ENCODE measurements at places on chromosomes 7 and 10.
A peak's percentile ranks its signal among the peaks of the same experiment; 100 is the strongest.

DNA sequence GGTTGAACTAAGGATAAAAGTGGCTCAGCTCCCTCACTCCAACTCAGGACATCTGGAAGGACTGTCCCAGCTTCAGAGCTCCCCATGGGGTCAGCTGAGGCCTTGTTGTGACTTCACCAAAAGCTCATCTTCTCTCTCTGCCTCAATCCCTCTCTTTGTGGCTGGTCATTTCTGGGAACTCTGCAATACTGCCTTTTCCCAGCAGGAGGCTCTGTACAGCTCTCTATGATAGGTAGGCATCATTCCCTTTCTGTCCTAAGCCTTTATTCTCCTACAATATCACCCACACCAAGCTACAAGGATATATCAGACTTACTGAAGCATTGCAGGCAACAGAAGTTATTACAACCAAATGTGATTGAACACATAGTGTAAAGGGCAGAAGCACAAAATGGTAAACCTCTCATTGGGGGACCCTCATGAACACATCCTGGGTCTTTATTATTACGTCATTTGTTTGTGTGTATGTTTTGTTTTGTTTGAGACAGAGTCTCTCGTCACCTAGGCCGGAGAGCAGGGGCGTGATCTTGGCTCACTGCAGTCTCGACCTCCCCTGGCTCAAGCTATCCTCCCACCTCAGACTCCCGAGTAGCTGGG, 36.7 kb upstream of the PRPS1L1 start:
- DNase-seq, result no peak

- DNase-seq, result no peak
Measured at GRCh38 chr7:42192851-42193461, 44.1 kb downstream of the GLI3 start.

GRCh38 chr10:60009710-60010383, 103.5 kb upstream of the CCDC6 start:
- no peak for DNase-seq

- DNase-seq, result no peak
Measured at GRCh38 chr7:2381227-2381626, 22.2 kb upstream of the CHST12 start.

DNA sequence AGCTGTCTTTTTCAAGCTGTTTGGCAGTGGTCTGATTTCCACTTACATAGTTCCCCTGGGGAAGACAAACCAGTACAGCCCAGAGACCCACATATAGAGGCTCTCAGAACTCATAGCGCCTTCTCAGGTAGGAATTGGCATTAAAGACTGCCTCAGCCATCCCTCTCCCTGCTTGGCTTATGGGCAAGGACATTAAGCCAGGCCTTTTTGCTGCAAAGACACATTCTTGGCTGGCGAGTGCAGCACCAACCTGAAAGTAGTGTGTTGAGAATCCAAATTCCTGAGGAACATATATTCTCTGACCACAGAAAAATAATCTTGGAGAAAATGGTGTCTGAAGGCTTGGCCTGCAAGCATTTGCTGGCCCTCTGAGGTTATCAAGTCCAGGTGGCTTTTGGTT, 39.2 kb upstream of the HPS1 start:
- no peak for DNase-seq

DNA sequence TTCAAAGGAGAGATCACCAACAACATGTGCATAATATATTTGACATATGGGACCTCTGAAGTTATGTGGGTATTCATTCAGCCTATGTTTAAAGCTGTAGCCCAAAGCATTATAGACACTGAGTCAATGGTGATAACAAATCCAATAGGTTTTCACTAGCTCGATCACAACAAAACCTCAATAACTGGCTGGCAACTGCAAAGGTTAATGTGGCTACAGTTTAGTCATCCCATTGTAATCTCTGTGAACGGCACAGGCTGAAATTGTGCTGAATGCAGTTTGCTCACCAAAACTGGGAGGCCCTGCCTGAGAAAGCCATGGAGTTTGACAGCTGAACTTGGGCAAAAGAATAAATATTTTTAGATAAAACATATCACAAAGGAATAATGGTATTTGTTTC, 152.4 kb upstream of the ADO start:
- DNase-seq, result no peak

DNA sequence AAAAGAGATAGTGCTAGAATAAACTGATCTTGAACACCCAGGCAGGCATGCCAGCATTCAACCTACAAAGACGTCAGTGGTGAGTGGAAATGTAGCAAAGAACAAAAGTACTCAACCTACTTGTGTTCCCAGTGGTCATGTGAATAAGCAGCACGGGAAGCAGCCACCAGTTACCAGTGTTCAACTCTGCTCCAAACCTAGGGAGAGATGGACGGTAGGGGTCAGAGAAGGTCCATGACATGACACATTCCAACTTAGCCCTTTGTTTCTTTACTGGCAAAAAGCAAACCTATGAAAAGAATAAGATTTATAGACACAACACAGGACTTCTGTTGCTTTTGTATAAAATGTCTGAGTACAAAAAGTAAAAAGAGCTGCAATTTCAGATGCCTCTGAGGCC, 511.4 kb downstream of the XPNPEP1 start:
- DNase-seq, result no peak

DNA sequence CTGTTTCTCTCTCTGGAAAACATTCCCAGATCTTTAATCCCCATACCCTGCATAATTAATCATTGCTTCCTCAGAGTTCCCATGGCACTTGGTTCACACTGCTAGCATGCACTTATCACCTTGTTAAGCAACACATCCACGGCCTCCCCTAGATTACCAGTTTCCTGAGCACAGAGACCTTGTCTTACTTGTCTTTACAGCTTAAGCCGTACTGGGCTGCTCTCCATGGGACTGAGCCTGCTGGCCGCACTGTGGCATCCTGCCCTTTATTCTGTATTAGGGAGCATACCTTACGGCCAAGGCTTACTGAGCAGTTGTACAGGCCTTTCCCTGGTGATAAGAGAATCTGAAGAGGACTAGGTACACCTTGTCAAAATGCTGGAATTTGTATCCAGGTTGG, 190.2 kb downstream of the REEP3 start:
- no peak for DNase-seq

DNA sequence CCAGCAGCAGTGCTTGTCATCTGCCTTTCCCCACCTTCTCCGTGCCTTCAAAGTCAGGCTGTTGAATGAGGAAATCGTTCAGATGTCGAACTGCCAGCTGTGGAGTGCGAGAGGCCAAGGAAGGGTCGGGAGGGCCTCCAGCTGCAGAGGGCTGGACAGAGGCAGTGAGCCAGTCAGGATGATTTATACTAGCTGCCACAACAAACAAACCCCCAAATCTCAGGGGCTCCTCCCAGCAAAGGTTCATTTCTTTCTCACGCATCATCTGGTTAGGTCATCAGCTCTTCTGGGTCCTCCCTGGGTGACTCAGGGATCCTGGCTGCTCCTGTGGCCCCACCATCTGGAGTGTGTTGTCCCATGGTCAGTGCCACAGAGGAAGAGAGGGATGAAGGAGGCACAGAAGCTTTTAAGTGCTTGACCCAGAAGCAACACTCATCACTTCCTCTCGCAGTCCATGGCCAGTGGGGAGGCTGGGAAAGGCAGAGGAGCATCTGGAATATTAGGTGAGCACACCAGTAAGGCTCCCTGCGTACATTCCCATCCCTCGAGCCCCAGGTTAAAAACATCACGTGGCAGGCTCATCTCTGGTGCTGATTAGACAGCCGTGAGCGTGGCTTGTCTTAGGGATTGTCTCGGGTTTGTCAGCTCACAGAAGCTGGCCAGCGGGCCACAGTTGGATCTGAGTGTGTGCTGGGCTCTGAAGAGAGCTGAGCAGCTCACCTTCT, 140.7 kb downstream of the RGS10 start:
- DNase-seq, result peak; percentile 88

DNA sequence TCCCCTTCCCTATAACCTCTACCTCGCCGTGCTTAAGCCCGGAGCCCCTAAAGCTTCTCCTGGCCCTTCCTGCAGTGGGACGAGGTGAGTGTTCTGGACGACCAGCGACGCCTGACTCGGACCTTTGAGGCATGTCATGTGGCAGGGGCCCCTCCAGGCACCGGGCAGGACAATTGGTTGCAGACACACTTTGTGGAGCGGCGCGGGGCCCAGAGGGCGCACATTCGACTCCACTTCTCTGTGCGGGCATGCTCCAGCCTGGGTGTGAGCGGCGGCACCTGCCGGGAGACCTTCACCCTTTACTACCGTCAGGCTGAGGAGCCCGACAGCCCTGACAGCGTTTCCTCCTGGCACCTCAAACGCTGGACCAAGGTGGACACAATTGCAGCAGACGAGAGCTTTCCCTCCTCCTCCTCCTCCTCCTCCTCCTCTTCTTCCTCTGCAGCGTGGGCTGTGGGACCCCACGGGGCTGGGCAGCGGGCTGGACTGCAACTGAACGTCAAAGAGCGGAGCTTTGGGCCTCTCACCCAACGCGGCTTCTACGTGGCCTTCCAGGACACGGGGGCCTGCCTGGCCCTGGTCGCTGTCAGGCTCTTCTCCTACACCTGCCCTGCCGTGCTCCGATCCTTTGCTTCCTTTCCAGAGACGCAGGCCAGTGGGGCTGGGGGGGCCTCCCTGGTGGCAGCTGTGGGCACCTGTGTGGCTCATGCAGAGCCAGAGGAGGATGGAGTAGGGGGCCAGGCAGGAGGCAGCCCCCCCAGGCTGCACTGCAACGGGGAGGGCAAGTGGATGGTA, 9.2 kb downstream of the EPHB6 start:
- no peak for DNase-seq

GRCh38 chr10:97336446-97336845, 1.9 kb upstream of the FRAT2 start:
- DNase-seq, result no peak

DNA sequence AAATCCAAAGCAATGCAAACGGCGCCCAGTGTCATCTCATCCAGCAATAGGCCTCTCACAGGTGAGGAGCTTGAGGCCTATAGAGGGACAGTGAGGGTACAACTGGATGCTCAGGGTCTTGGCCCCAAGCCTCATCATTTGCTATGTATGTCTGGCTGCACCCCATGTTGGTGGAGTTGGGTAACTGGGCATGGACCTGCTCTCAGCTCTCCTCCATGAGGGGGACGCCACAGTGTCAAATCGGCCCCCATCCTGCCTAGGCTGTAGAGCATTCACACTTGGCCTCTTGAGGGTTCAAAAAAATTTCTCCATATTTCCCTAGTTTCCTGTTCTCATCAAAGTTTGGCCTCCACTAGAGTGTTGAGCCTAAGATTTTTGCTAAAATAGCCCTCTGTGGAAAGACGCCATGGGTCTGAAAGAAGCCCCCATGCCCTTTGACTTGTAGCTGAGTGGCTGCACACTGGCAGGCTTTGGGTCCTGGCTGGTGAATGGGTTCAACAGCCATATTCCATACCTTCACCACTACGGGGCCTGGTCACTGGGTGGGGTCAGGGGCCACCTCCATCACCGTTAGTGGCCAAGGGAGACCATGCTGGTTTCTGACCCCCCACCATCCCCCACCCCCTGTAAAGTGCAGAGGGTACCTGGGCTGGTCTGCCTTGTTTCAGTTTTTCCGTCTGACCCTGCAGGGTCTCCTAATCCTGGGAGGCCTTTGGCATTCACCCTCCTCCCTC, 132.3 kb upstream of the TBX20 start:
- DNase-seq, result no peak
